HCEC 1CT (cell line): ENCODE measurements at places on chromosomes 16 and 17.
A peak's percentile ranks its signal among the peaks of the same experiment; 100 is the strongest.

- no peak for DNase-seq
These were observed 102.2 kb downstream of the RAB11FIP4 start for GRCh38 chr17:31493656-31494155.

- DNase-seq, result no peak
These were observed 7.5 kb downstream of the IST1 start for GRCh38 chr16:71902656-71903365.

GRCh38 chr17:28841901-28842281, 699 bp downstream of the FAM222B start:
- DNase-seq, result no peak

- peak; percentile 9 for DNase-seq
These were observed 2.9 kb upstream of the KRTAP3-3 start for GRCh38 chr17:40996829-40997228.

DNA sequence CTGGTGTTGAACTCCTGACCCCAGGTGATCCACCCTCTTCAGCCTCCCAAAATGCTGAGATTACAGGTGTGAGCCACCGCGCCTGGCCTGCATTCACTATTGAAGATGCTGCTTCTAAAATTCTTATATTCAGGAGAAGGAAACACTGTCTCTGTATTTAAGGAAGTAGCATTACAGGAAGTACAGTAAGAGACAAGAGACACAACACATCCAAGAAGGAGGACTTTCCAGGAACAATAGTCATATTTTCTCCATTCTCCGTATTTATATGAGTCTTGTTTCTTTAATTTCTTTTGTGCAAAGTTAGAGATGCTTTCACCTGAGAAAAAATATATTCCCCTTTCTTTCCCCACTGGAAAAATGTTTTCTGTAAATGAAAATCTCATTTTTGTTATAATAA, 18.3 kb upstream of the ABCA3 start:
- DNase-seq, result no peak

- DNase-seq, result no peak
These were observed 698 bp downstream of the ACBD4 start for GRCh38 chr17:45135978-45136791.

- peak; percentile 58 for DNase-seq
These were observed 2.1 kb downstream of the CASKIN1 start for GRCh38 chr16:2194166-2194834.

DNA sequence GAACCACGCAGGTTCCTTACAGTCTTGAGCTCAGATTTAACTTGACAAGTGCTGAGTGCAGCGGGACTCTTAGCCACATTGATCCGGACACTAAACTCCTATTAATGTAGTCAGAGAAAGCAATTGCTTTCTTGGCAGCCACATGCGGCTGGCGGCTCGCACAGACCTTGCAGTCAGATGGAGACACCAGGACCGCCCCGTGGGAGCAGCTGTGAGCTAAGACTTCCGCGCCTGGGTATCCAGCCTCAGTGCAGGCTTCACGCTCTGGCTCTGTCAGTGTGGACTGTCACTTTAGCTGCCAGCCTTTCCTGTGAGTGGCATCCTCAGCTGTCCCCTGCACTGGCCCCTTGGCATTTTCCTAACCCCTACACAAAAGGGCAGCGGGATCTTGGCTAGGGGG, 80.9 kb upstream of the NLRP1 start:
- no peak for DNase-seq

- no peak for DNase-seq
These were observed 23.7 kb upstream of the DRG2 start for GRCh38 chr17:18064053-18064452.

DNA sequence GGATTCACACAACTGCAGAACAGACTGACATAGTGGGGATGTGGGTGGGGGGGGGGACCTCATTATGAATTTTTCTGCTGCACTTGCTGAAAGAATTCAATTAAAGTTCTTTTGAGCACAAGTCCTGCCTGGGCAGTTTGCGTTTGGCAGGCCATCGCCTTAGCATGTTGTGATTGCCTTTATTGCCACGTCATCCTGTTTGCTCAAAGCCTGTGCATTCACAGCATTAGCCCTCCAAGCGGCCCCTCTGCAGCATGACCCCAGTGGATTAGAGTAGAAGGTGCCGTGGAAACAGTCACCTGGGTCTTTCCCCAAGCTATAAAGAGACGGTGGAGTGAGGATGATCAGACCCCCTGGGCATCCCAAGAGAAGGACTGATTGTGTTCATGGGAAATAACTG, 17.2 kb downstream of the MSI2 start:
- no peak for DNase-seq

DNA sequence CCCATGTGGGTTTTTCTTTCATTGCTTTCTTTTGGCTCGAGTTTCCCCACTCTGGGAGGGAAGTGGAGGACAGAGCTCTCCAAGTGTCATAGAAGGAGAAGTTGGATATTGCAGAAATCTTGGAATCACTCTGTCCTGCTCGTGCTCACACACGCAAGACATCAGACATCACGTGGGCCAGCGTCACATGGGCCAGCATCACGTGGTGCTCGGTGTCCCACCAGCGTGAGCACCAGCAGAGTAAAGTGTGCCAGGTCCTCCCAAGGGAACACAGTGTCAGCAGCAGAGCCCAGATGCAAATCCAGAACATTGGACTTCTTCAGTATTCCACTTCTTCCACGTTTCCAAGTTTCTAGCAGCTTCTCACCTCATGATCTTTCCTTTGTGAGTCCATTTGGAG, 327.0 kb downstream of the FOXL1 start:
- no peak for DNase-seq

DNA sequence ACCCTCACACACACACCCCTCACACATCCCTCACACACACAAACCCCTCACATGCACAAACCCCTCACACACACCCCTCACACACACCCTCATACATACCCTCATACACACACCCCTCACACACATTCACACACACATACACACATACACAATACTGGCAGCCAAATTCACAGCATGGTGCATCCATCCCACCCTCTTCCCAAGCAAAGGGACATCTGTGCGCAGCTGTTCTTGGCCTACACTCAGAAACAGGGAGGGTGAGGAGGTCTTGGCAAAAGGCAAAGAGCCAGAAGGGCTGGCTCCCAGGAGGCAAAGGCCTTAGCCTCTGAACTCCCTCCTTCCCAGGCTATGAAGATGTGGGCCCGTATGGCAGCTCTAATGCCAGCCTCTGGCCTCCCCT, 23.4 kb downstream of the C17orf67 start:
- no peak for DNase-seq

DNA sequence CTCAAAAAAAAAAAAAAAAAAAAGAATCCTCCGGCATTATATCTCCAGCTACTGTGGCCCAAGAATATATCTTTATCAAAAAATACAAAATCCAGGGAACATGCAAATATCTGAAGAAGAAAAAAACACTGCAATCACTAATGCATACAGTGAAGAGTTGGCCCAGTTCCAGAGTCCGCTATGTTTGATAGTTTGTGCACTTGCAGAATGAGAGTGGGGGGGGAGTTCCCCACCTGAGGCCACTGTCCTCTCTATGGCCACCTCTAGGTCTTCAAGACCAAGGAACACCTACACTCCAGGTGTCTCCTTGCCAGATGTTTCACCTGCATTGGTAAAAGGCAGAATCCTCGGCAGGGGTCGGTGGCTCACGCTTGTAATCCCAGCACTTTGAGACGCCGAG, 4.0 kb downstream of the ZNF785 start:
- no peak for DNase-seq

DNA sequence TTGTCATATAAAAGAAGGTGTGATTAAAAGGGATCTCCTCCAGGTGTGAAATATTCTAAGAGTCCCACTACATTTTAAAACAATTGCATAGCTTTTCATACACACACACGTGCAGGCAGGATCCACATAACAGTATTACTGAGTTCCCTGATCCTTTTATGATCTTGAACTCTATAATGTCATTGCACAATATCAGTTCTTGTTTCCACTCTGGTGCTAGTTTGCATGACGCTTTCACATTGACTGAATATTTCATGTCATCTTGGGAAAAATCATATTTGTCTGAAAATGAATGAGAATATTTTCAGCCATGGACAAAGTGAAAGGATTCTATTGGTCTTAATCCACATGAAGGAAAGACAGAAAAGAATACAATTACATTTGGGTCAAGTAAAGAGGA, 703.8 kb downstream of the CDH8 start:
- DNase-seq, result no peak

GRCh38 chr16:51084074-51084928, 66.8 kb downstream of the SALL1 start:
- DNase-seq, result no peak

DNA sequence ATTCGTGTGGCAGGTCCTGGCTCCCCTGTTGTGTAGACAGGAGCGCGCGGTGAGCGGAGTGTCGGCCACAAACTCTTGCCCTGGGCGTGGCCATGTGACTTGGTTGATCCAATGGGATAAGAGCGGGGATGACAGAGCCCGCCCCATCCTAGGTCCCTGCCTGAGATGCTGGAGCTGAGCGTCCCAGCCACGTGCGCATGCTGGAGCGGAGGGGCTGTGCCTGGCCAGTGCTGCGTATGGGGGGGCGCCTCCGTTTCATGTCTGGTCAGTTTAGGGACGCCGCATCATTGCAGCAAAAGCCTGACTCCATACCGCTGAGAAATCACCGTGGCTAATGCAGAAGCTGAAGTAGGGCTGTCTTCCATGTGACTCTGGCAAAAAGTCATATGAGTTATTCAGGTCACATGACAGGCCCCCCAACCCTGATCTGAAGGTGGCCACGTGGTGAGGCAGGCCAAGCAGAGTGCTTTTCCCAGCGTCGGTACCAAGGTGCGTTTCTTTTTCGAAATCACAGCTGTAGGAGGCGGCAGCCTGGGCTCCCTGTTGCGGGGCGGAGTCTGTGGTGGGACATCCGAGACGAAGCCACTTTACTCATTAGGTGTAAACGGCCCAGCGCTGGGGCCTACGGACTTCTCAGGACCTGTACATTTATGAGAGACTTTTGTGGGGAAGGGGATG, 22.5 kb downstream of the HSBP1 start:
- no peak for DNase-seq

- DNase-seq, result no peak
These were observed 17.4 kb upstream of the MAP3K14 start for GRCh38 chr17:45334231-45334630.

GRCh38 chr16:78695391-78695790, 595.9 kb downstream of the WWOX start:
- no peak for DNase-seq

DNA sequence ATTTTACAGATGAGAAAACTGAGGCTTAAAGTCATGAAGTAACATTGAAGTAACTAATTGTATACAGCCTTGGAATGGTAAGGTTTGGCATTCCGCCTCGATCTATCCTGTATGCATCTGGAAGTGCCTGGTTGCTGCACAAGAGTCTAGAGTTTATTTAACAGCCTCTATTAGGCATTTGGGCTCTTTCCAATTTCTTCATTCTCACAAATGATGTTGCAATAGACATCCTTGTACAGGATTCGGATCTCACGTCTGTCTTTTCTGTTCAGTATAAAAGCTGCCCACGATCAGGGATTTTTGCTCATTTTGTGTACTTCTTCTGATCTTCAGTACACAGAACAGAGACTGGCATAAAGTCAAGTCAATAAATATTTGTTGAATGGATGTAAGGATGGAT, 100.5 kb downstream of the AIPL1 start:
- DNase-seq, result no peak

DNA sequence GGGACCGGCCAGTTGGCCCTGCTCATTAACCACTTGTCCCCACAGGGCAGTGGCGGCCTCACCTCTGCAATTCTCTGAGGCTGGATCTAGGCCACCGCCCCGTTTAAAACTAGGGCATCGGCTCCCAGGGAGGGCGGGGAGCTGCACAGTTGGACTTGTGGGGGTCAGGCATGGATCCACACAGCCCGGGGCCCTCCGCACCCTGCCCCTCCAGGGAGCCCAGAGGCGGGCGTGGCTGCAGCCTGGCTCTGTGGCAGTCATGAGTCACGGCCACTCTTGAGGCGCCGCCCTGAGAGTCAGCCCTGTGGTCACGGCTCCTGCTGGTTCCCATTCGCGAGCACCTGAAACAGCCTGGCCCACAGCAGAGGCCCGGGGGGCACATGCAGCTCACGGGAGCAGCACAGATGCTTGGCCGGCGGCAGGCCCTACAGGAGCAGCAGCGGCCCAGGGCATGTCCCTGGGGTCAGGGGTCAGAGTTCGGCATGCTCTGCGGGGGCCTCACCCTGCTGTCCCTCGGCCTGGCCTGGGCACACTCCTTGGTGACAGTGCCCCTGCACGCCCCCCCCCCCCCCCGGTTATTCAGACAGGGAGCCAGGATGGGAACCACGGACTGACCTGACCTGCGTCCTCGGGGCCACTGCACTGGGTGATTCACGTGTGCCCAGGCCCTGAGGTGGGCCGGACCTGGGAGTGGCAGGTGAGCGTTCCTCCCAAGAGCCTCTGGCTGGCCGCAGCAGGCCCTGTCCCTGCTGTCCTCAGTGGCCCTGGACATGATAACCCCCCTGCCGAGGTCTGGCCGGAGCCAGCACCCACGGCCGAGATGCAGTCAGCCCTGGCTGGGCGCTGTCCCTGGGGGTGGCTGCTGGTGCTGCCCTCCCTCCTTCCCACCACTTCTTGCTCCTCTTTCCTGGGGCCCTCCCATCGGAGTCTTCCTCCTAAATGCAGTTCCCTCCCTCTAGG, 8.2 kb downstream of the CAPN15 start:
- peak; percentile 31 for DNase-seq

- DNase-seq, result no peak
These were observed 518.5 kb upstream of the EEF2KMT start for GRCh38 chr16:5615868-5616642.

DNA sequence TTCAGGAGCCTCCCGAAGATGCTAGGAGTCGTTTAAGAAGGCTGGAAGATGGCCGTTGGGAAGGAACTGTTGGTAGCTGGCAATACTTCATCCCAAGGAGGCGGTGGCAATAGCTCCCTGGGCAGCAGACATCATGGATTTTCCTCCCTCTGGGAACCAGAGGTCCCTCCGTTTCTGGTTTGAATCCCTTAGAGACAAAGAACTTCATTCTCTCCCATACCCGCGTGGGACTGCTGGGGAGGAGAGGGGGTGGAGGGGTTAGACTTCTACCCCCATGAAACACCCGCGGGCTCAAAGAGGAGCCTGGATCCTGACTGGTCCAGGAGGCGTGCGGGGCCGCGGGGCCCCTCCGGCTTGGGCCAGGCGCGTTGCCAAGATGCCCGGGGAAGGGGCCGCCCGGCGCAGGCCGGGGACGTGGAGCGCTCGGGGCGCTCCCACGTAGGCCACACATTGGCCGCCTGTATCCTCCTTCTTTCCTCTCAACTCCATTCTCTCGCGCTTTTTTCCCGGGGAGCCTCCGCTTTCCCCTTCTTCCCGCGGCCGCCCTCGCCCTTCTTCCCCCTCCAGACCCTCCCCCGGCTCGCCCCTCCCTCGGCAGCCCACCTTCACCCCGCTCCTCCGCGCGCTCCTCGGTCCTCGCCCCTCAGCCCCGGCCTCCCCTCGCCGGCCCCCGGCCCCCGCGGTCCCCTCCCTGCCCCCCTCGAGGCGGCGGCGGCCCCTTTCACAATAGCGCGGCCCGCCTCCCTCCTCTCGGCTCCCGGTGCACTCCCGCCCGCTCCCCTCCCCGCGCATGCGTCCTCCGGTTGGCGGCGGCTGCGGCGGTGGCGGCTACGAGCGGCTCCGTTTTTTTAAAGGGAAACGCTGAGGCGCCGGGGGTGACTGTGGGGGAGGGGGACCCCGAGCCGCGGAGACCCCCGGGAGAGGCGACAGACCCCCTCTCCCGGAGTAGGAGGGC, at the start of gene MSL1:
Gene MSL1, plus strand, starts transcription at position 791 of the 955 bp plus-strand sequence. CDS start 642 bp downstream, outside the sequence.
- peak; percentile 76 for DNase-seq
